ENCODE measurements at places on chromosomes 4 and X.

DNA sequence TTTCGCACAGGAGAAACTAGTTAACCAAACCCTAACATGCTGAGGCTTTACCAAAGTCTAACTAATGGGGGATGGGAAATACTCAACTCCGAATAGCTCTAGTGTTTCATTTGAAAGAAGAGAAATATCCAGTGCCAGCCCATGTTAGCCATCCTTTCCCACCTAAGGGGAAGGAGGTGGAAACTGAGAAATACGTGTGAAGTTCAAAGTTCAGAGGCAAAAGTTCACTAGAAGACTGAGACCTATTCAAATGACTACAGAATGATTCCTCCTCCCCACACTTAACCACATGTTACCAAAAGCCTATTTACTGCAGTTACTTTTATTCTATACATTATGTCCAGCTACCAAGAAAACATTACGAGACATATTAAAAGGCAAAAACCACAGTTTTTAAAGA, 106.3 kb downstream of the CENPC start:
- DNase-seq = no peak

DNA sequence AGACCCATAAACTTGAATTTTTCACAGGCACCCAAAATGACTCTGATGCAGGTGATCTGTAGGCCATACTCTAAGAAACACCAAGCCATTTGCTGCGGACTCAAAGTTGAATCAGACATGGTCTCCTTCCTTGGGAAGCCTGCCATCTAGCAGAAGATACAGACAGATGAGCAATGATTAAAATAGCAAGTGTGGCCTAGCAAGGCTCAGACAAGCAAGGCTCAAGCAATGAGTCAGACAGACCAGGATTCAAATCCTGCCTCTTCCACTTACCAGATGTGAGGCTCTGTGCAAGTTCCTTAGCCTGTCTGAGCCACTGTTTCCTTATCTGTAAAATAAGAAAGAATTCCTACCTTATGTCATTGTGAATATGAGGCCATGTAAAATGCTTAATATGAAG, 2.3 kb downstream of the CCDC149 start:
- DNase-seq = no peak

DNA sequence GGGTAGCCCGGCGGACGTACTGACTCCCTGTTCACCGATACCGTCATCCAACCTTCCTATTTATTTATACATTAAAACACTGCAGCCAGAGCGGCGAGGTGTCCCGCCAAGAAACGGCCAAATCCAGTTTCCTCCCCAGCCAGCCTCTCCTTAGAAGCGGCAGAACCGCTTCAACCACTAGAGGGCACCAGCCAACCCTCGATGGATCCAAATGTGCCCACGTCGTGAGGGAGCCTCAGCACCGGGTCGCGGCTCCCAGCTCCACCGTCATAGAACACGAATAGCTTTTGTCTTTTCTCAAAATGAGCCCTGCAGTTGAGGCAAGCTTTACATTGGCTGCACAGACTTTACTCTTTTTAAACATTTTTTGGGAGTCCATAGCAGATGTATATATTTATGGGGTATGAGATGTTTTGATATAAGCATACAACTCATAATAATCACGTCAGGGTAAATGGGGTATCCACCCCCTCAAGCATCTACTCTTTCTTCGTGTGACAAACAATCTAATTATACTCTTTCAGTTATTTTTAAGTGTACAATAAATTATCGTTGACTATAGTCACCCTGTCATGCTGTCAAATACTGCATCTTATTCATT, 13.0 kb upstream of the HELT start:
- peak; percentile 39 for DNase-seq

- DNase-seq = peak; percentile 8
Measured at GRCh38 chr4:137968956-137969678, 273.0 kb downstream of the SLC7A11 start.

- DNase-seq = no peak
Measured at GRCh38 chrX:34343001-34343400, 210.9 kb upstream of the FAM47A start.

DNA sequence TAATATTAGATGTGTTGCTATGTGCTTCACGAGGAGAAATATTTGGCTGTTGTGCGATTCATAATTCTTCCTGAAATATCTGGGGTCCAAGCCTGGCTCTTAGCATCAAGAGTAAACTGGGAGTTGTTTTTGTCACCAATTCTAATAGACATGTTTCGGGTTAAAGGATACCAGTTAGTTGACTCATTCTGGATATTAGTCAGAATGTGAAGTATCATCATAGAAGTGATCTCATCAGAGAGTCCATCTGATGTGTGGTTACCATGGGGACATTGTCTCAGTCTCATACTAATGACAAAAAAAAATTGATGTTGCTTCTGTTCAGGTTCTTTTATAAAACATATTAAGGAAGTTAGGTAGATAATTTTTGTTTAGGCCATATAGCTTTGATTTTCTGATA, 57.2 kb upstream of the MTMR1 start:
- DNase-seq = no peak

- no peak for DNase-seq
Measured at GRCh38 chr4:109665783-109666485, 37.3 kb downstream of the CASP6 start.
